Activated T-helper 17 cell treated with anti-CD3 and anti-CD28 coated beads, Interleukin-2, amount 50 U/mL, for 72 hours (primary cell): ENCODE measurements at places on chromosomes 6 and 20.

GRCh38 chr6:54737247-54737646, 109.3 kb upstream of the FAM83B start:
- ATAC-seq, result no peak

DNA sequence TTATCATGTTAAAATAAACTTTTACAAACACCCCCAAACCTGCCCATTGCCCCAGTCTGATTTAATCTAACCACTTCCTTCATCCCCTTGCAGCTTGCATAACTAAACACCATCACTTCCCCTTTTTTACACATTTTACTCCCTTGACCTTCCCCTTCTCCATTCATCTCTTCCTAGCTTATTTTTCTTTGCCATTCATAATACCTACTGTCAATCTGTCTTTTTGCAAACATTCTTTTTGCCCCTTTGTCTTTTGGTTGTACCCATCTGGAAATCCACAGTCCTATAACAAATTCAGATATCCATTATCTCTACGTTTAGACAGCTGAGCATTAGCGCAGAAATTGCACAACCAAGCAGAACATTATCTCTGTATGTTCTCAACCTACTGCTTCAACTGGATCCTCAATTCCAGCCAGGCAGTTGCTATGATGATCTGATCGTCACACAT, 51.2 kb downstream of the C6orf52 start:
- ATAC-seq, result no peak

- ATAC-seq, result no peak
Observed at GRCh38 chr20:3277686-3278465, 38.9 kb upstream of the SLC4A11 start.

GRCh38 chr20:40655451-40655850, 33.6 kb downstream of the MAFB start:
- ATAC-seq, result no peak

GRCh38 chr6:139518556-139519091, 144.2 kb upstream of the CITED2 start:
- ATAC-seq, result no peak

GRCh38 chr6:125753218-125753936, 3.9 kb downstream of the HEY2 start:
- ATAC-seq, result no peak

DNA sequence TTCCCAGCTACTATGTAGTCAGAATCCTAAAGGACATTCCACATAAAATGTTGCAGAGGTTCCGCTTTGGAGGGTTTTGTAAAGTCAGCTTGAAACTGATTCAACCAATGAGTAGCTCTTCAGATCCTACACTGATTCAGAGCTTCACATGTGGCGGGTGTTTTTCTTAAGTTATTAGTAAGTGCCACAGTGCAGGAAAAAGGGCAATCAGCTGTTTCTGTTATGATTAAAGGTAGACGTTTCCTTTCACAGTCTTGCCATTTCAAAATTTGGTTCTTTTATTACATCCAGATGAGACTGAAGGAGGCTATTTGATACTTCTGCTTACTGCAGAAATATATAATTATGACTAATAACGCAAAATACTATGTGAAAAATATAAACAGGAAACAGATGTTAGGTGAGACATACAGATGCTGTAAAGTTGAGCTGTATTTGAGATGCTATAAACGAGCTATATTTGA, 443.9 kb downstream of the CDKAL1 start:
- peak; percentile 97 for ATAC-seq

- ATAC-seq, result no peak
Observed at GRCh38 chr20:36181934-36182603, 27.5 kb downstream of the EPB41L1 start.

- ATAC-seq, result peak; percentile 75
Observed at GRCh38 chr6:26322645-26323482, 42.1 kb upstream of the BTN3A2 start.

DNA sequence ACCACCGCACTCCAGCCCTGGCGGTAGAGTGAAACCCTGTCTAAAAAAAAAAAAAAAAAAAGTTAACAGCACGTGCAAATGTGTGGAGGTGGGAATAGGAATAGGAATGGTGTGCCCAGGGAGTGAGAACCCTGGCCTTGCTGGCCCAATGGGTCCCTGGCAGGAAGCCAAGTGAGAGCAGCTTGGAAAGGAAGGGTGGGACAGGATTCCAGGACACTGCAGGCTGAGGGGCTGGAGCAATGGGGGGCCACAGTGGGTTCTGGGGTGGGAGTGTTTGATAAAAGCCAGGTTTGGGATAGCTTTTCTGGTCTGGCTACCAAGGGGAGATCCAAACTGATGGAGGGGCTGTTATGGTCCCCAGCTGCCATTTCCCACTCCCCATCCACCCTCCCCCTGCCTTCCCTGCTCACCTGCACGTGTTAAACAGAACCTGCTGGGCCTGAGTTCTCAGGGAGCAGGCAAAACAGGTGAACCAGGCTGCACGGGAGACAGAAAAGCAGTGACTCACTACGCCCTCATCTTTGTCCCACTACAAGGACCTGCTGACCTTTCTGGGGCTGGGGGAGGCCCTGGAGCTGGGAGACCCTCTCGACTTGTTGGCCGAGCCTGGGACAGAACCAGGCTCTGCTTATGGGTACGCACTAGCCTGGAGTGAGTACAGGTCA, 3.3 kb downstream of the SUN5 start:
- no peak for ATAC-seq

- no peak for ATAC-seq
Observed at GRCh38 chr6:150452428-150453243, 83.8 kb downstream of the IYD start.

DNA sequence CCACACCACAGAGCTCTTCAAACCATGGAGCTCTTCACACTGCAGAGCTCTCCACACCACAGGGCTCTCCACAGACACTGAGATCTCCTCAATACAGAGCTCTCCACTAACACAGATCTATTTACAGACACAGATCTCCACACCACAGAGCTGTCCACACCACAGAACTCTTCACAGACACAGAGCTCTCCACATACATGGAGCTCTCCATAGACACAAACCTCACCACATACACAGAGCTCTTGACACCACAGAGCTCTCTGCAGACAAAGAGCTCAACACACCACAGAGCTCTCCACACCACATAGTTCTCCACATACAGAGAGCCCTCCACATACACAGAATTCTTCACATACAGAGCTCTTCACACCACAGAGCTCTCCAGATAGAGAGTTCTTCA, 53.0 kb downstream of the ERMARD start:
- ATAC-seq, result no peak

DNA sequence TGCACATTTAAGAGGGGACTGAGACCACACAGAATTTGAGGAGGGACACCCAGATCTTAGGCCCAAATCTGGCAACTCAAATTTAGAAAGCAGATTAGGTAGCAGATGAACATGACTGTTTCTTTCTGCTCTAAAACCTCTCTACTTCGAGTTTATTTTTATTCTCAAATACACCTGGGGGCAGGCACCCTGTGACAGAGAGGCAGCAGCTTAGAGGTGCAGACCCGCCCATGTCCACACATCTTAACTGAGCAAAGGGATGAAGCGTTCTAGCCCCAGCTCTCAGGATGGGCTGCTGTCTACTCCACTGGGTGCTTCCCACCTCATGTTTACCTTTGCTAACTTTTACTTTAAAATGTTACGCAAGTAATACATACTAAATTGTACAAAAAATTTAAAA, 125.0 kb downstream of the SLC23A2 start:
- no peak for ATAC-seq
